ENCODE measurements at places on chromosomes 7 and 10.

GRCh38 chr7:104935276-104935675 lies 78.7 kb upstream of the KMT2E start:
- DNase-seq, result no peak

DNA sequence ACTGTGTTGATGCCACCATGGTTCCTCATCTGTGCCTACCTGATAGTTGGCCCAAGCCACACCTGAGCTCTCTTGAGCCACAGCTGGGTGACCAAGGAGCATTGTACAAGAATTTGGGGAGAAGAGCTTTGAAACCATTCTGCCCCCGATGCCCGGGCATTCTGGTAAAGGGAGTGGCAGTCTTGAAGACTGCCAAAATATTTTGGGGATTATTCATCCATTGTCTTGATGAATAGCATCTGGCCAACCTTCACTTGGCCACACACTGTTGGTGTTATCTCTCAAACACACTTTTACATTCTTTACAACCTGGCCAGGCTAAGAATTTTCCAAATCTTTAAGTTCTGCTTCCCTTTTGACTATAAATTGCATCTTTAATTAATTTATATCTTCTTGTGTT lies 113.1 kb upstream of the PCBD1 start:
- DNase-seq, result no peak

GRCh38 chr10:58435297-58435985 lies 50.2 kb downstream of the TFAM start:
- peak; percentile 23 for DNase-seq

- DNase-seq, result peak; percentile 60
Observed at GRCh38 chr7:92835851-92836488, 403 bp downstream of the CDK6 start.

DNA sequence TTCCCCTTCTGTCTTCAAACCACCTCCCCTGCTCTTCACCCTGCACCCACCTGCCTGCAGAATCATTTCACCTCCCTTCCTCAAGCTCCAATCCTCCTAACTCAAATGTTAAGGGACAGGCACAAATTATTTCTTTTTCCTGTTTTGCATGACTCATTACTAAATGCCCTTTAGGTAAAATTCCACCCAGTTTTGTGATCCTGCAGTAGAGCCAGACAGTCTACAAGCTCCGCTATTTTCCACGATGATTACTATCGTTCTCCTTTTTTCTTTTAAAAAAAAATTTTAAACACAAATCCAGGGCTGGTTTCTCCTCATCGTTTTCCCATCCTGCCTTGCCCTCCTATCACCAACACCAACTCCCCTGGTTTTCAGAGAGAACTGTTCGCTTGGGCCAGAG lies 186.8 kb upstream of the YAE1 start:
- no peak for DNase-seq

- DNase-seq, result no peak
Observed at GRCh38 chr7:33504266-33504665, 374.9 kb downstream of the BBS9 start.

DNA sequence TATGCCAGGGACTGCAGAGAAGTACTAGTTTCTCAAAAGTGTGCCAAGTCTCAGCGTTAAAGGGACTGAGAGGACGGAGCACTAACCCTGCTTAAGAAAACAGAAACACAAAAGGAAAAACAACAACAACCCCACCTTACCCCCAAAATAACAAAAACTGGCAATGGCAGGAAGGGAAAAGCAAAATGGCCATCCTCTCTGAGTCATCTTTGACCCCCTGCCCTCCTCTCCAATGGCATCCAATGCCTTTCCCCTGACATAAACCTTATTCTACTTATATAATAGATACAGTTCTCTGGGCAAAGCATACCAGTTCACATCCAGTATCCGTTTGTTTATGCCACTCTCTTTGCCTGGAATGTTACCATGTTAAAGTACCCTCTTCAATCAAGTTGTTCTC lies 1.6 kb downstream of the POLR1F start:
- DNase-seq, result no peak

- no peak for DNase-seq
Observed at GRCh38 chr10:8738987-8739386, 684.5 kb downstream of the GATA3 start.

DNA sequence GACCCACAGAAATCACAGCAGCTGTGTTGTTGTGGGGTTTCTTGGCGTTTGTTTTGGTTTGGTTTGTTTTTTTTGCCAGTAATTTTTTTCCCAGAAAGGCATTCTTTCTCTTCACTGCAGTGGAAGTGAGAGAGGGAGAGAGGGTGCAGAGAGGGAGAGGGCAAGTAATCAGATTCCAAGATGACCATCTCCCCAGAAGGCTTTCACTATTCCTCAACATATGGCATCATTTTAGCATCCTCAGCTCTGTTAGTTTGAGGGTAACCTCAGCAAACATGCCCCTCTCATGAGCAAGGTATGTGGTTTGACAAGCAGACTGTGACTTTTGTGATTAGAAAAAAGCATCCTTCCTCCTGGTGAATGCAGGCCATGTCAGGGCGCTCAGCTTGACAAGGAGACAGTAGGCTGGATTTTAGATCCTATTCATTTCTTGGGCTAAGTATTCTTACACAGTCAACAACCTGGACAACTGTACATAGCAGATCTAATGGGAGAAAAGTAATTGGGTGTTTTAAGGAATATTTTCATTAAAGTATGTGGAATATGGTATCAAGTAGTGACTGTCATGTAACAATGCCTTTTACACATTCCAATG lies 86.3 kb upstream of the PIK3CG start:
- DNase-seq, result no peak

DNA sequence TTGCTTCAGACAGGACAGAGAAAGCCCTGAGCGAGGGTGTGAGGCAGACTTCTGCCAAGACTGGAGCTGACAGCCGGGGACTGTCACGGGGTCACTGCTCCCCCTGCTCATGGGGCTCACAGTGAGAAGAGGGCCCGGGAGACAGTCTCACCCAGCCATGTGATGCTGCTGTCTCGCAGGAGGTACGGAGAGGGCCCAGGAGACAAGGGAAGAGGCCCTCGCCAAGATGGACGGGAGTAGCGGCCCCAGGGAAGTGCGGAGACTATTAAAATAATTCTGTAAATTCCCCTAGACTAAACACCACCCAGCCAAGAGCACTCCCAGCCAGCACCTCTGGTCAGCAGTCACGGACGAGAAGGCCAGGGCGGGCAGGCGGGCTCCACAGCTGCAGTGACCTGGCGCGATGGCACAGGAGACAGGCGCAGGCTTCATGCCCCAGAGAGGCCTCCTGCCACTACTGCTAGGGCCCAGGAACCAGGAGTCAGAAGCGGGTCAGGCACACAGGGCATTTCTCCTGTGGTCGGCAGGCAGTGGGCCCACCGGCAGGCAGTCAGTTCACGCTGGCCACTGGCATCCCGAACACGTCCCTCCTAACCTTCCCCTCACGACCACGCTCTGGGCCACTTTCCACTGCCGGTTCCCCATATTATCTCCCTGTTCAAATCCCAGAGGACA lies 24.1 kb downstream of the WDR86 start:
- DNase-seq, result no peak

- no peak for DNase-seq
Observed at GRCh38 chr7:133724148-133724547, 403.0 kb upstream of the LRGUK start.

GRCh38 chr10:88457660-88458059 lies 125.5 kb downstream of the RNLS start:
- no peak for DNase-seq

- no peak for DNase-seq
Observed at GRCh38 chr7:155481764-155482163, 23.8 kb downstream of the EN2 start.

- DNase-seq, result no peak
Observed at GRCh38 chr7:123823898-123824753, 20.8 kb upstream of the HYAL4 start.

GRCh38 chr7:50798126-50798525 lies 15.4 kb upstream of the GRB10 start:
- no peak for DNase-seq

- no peak for DNase-seq
Observed at GRCh38 chr10:73262105-73262730, 9.8 kb upstream of the MRPS16 start.

- no peak for DNase-seq
Observed at GRCh38 chr10:126639084-126639483, 31.4 kb downstream of the C10orf90 start.

- peak; percentile 37 for DNase-seq
Observed at GRCh38 chr7:101743995-101744360, 73.4 kb upstream of the CUX1 start.

GRCh38 chr10:91309711-91310110 lies 89.2 kb downstream of the PCGF5 start:
- no peak for DNase-seq

DNA sequence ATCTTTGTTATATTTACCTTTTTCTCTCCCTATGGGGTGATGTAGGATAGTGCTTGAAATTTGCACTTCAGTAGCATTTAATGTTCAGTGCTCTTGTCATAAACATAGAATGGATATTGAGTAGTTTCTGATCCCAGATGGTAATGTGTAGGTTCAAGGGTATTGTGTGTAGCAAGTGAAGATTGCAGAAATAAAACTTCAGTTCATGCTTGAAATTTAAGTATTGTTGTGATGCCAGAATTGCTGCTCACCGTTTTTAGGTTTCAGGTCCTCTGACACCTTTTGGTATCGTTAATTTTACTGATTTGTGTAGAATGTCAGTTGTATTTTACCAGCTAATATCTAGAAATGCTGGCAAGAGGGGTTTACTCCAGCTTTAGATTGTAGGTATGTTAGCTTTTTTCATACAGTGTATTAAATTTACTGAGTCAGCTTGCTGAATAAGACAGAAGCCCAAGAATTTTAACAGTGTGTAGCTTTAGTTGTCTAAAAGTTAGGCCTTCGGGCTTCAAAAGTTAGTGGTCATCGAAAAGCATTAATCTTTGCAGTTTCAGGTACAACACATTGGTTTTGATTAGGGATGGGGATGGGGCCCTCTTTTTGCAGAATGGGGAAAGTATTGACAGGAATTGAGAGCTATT lies 1.9 kb downstream of the PTEN start:
- peak; percentile 16 for DNase-seq

DNA sequence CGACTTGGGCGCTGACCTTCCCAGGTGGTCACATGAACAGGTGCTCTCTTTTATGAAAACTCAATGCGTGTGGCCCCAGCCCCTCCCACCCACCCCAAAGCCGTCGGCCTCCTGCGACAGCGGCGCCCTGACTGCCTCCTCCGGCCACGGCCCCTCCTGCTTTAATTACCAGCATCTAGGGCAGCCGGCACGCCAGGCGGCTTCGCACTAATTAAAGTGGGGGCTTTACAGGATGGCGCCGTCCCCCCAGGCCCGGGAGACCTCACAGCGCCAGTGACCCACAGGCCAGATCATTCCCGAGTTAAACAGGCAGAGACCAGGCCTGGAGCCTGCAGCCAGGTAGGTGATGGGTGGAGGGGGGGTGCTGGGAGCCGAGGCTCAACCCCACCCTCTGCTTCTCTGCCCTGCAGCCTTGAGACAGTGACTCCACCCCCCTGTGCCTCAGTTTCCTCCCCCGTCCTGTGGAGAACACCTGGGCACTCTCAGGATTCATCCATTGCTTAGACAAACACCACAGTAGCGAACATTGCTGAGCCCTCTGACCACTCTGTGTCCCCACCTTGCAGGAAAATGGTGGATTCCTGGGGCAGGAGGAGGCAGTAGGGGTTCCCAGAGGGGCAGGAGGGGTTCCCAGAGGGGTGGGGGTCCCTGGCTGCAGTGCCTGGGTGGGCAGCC lies 100.8 kb downstream of the MICALL2 start:
- no peak for DNase-seq

- DNase-seq, result no peak
Observed at GRCh38 chr7:30451539-30452279, 26.9 kb downstream of the NOD1 start.

DNA sequence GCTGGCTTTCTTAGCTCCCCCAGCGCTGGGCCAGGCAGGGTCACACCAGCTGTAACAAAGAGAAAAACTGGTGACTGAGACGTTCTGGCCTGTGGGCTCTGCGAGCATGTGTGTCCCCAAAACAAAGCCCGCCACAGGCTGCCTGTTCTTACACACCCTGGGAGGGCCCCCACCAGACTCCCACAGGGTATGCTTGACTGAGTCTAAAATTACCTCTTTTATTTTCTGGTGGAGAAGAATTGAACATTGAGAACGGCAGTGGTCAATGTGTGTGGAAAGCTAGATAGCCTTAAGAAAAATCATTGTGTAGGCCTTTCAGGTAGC lies 808 bp downstream of the C10orf71 start:
- no peak for DNase-seq

GRCh38 chr7:143499743-143500348 lies 22.2 kb downstream of the TAS2R41 start:
- DNase-seq, result no peak

GRCh38 chr7:128154504-128154903 lies 86.6 kb upstream of the LEP start:
- no peak for DNase-seq

GRCh38 chr7:143295870-143296269 lies 7.7 kb downstream of the CASP2 start:
- DNase-seq, result no peak

- no peak for DNase-seq
Observed at GRCh38 chr7:123771256-123771655, 22.5 kb upstream of the WASL start.

- peak; percentile 70 for DNase-seq
Observed at GRCh38 chr10:104580774-104581675, 60.1 kb upstream of the SORCS3 start.

- DNase-seq, result no peak
Observed at GRCh38 chr10:101814466-101815071, 3.7 kb downstream of the OGA start.

- no peak for DNase-seq
Observed at GRCh38 chr10:65033957-65034356, 1512.8 kb downstream of the REEP3 start.

GRCh38 chr7:1512781-1513656 lies 8.8 kb upstream of the INTS1 start:
- DNase-seq, result peak; percentile 97

DNA sequence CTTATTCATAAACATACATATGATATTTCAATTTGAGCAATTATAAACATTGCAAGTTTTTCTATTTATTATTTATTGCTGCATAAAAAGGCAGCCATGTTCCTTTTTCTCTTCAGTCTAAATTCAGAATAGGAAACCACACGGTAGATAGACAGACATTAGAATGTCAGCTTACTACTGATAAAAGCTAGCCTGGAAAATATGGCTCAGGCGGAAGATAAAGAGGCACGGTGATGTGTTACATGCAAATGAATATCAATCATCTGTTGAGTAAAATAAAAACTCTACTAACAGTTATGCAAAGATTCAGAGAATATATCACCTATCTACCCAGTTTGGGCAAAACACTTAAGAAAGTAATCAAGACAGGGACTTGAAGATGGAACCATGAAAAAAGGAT lies 73.5 kb upstream of the PDSS1 start:
- DNase-seq, result no peak

DNA sequence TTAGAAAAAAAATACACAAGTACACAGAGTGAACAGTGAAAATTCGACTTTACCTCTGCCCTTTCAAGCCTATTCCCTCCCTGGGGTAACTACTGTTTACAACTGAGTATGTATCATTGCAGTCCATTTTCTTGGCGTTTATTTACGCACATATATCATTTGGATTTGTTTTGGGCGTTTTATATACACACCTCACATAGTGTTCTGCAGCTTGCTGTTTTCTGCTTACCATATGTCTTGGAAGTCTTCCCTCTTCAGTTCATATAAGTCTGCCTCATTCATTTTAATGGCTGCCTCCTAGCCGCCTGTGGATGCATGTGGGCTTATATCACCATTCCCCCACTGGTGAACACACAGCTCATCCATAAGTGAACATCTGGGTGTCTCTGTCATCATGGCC lies 41.6 kb upstream of the COL13A1 start:
- no peak for DNase-seq

Data from RPMI8226 (cell line).